ENCODE measurements at places on chromosomes 7 and 10.

- no peak for DNase-seq
Measured at GRCh38 chr7:144026203-144026883, 22.4 kb upstream of the OR2A5 start.

DNA sequence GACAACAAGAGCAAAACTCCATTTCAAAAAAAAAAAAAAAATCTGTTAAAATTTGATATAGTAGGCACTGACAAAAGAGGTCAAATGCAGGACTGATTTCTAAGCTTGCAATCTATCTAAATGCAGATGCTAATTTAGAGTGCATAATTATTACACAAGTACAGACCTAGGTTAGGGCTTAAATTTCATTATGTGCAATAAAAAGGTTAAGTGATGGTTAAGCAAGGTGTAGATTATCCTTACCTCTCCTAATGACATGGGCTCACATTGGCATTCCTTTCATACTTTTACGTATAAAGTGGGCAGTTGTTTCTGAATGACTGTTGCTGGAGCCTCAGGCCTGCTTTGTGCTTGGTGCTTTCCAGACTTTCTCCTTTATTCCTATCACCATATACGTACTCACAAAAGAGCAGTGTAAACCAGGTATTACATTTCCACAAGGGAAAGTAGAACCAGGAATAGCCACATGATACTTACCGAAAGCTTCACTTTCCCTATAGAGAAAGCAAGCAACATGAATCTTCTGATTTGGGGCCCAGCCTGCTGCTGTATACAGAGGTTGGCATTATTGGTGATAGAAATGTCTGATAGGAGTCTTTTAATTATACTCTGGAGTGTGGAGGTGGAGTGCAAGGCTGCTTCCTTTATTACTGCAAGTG is 2.2 kb upstream of the CHCHD1 start:
- no peak for DNase-seq

DNA sequence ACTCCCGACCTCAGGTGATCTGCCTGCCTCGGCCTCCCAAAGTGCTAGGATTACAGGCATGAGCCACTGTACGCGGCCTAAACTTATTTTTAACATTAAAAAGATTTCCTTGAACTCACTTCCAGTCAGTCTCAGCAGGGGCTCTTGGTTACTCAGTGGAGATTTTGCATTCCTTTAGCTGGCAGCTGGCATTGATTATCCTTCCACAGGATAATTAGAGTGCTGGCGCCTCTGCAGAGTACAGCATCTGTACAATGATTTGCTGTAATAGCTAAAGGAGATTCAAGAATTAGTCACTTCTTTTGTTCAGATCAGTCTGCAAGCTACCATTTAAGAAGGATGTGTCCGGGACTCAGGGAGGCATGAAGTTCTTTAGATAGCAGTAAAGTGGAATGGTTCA is 125.0 kb upstream of the NPY start:
- no peak for DNase-seq

- no peak for DNase-seq
Measured at GRCh38 chr10:102795453-102796406, 41.5 kb downstream of the CYP17A1 start.

DNA sequence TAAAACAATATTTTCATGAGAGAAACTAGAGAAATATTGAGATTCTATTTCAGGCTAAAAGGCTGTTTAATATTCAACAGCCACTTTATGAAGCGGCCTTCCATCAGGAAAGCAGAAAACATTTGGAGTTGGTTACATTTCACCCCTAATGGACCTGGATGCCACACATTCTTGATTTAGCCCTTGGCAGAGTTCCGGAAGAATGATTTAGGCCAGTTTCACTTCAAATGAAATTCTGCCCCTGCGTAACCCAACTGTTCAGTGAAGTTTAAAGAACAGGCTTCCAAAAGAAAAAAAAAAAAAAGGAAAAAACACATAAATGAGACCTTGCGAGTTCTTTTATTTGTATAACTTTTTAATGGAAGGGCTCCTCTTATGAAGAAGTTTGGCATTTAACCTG is 239.2 kb upstream of the AKR1E2 start:
- no peak for DNase-seq

DNA sequence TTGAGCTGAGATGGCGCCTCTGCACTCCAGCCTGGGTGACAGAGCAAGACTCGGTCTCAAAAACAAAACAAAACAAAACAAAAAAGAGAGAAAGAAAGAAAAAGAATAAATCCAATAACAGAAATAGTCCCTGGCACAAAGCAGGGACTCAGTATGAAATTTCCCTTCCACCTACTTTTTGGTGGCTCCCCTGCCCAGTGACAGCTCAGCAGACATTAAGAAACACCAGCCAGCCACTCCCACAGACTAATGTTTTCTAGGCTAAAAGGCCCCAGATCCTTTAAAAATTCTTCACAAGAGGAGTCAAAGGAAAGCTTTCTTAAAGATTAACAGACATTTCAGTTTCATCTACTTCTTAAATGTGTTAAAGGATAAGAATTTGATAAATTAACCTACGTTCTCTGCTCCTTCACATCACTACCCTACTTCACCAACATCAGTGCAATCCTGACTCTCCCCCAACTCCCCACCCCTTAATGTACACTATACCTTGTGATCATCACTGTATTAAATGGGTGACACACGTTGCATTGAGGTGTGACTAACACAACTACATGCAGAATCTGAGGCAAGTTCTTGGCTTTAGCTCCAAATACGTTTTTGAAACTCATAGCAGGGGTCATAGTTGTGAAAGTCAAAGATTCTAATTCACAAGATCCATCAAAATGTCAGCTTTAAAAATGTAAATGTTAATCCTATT is 114.5 kb upstream of the CAV2 start:
- DNase-seq: no peak

DNA sequence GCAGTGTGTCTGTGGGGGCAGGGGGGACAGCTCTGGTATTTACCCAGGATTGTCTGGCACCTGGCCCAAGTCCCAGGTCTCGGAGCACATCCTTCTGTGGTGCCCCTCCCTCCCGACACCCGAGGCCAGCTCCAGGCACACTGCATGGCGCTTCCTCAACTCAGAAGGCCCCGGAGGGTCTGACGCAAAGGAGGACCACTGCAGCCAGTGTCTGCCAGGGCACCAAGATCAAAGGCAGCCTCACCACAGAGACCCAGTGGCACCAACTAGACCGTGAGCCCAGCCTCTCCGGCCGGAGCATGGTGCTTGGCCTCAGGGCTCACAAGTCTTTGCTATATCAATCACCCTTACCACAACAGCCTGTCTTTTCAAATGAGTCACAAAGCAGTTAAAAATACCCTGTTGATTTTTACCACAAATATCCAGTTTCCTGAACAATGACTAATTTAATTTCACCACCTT is 99.3 kb upstream of the DDC start:
- no peak for DNase-seq

DNA sequence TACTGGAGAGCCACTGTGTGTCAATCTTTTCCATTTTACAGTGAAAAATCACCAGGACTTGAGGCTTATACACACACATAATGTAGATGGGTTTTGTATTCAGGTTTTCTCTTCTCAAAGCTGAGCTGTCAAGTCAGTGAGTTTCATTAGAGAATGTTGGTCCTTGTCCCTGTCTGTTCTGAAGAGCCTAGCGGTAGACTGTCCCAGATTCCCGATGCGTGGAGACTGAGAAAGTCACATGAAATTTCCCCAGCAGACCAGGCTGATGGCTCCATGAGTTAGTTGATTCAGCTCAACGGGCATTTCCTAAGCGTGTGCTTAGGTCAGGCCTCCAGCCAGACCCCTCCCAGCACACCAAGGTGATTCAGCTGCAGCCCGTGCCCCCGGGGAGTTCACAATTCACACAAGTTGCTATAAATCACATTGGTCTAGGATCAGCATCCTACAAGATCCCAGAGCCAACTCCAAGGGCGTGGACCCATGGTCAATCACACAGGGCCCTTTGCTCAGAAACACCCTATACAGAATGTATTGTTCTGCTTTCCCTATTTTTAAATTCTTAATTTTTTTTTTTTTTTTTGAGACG is 17.2 kb downstream of the CHST15 start:
- no peak for DNase-seq
